ENCODE measurements at places on chromosomes 7 and 10.

- DNase-seq = no peak
Observed at GRCh38 chr7:105006367-105007136, 7.5 kb upstream of the KMT2E start.

DNA sequence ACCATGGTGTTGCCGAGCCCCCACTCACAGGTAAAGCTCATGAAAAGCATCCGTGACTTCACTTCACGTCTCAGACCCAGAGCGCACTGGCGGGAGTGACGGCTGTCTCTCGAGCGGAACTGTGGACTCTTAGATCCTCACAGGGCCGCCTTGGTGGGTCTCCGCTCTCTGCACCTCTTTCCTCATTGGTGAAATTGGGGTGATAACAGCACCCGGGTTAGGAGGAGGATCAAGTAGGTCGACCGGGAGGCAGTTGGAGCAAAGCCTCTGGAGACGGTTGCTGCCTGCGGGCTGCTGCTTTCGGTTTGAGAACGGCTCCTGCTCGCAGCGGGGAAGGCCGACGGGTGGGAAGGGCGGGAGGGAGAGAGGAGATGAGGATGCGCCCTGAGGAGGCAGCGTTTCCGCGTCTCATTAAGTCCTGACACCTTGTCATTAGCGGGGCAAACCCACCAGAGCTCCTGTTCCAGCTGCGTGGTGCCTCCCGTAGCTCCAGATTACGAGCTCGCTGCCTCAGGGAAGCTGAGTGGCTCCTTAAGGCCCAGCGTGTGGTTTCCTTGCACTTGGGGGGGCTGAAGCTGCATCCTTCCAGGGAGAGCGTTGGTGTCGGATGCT, 51.9 kb upstream of the CFAP46 start:
- no peak for DNase-seq

DNA sequence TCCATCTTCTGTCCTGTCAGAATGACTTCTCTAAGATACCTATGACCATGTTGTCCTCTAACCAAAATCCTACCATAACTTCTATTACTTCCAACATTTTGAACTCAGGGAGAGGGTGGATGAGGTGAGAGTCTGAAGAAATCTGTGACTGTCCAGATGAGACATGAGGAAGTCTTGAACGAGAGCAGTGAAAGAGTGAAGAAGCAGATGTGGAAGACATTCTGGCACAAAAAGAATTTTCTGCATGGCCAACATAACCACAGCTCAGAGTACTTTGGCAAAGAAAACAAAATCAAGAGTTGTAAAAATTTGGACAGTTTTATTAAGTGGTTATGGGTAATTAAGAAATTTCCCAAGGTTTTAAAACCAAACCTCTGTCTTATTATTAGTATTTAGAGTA, 141.6 kb downstream of the CPEB3 start:
- no peak for DNase-seq

DNA sequence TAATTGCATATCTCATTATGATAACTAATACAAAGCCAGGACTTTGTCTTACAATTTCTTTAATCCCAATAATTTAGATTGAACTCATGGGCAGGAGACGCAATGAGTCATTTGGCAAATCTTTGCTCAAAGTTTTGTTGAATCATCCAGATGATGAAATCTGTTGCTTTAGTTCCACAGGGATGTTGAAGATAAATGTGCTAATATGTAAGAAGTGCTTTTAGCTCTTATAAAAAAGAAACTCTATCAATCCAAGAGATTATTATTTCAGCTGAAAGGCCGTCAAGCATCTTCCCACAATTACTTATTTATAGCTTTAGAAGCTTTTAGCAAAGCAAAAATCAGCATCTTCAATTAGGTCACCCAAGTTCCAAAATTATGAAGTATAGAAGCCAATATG, 36.8 kb upstream of the ANK3 start:
- no peak for DNase-seq

GRCh38 chr10:102291221-102291905, 46.0 kb downstream of the GBF1 start:
- no peak for DNase-seq

Measured in T-cell (primary cell).